ENCODE measurements at places on chromosomes 12 and 14.

- peak; percentile 71 for DNase-seq
Measured at GRCh38 chr12:1920971-1921370, 2.5 kb upstream of the CACNA2D4 start.

DNA sequence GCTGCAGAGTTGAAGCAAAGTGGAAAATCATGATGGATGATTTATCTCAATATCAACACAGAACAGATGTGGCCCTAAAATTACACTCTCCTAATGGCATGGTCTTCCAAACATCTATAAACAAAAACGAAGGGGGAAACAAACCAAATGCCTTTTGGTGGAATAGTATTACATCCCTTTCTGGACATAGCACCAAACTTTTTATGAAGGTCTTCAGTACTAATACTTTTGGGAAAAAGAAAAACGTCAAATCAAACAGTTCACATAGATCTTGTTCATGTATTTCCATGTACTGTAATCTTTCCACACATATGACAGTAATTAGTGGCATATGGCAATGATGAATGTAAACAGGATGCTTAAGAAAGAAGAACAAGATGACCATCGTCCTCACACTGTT, 22.9 kb upstream of the ANAPC7 start:
- DNase-seq = no peak

GRCh38 chr12:52820521-52820920, 6.6 kb upstream of the KRT4 start:
- no peak for DNase-seq

DNA sequence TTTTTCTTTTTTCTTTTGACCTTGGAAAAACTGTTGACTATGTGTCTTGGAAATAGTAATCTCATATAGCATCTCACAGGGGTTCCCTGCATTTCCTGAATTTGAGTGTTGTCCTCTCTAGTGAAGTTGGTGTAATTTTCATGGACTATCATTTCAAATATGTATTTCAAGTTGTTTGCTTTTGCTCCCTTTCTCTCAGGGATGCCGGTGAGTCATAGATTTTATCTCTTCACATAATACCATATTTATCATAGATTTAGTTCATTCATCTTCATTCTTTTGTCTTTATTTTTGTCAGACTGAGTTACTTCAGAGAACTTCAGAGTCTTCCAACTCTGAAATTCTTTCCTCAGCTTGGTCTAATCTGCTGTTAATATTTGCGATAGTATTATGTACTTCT, 1320.6 kb downstream of the LRFN5 start:
- no peak for DNase-seq

- no peak for DNase-seq
Measured at GRCh38 chr12:71014180-71014785, 93.7 kb upstream of the PTPRR start.

- DNase-seq = no peak
Measured at GRCh38 chr14:94056579-94057308, 24.3 kb downstream of the DDX24 start.

DNA sequence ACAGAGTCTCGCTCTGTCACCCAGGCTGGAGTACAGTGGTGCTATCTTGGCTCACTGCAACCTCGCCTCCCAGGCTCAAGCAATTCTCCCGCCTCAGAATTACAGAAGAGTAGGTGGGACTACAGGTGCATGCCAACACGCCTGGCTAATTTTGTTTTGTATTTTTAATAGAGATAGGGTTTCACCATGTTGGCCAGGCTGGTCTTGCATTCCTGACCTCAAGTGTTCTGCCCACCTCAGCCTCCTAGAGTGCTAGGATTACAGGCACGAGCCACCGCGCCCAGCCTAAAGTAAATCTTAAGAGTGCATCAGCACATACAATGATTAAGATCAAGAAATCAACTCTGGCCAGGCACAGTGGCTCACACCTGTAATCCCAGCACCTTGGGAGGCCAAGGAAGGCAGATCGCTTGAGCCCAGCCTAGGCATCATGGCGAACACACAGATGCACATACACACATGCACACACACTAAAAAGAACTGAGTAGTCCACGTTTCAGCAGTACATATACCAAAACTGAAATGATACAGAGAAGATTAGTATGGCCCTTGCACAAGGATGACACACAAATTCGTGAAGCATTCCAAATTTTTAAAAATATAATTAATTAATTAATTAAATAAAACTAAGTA, 65.0 kb downstream of the HECTD1 start:
- no peak for DNase-seq

GRCh38 chr12:12560587-12561370, 1.9 kb downstream of the DUSP16 start:
- DNase-seq = no peak

Measured in Right ventricle myocardium superior (tissue), 1 donor.